ENCODE measurements at places on chromosomes 12 and 14.

GRCh38 chr12:14396071-14396470 is 30.6 kb downstream of the ATF7IP start:
- no peak for DNase-seq

DNA sequence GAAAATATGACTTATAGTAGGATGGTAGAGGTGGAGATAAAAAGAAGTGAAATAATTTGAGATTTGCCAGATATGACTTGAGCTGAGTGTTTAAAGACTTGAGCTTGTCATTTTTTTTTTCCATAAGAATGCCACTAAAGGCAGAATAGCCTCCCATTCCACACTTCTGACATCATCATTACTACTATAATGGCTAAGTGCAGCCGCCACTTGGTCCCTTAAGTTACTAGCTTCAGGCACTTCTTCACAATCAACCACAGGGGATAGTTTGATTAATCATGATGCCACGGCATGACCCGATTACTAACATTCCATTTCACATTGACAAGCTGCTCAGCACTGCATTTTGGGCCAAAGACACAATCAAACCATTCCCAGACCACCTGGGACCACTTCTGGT is 127.9 kb downstream of the EFCAB11 start:
- DNase-seq = no peak

DNA sequence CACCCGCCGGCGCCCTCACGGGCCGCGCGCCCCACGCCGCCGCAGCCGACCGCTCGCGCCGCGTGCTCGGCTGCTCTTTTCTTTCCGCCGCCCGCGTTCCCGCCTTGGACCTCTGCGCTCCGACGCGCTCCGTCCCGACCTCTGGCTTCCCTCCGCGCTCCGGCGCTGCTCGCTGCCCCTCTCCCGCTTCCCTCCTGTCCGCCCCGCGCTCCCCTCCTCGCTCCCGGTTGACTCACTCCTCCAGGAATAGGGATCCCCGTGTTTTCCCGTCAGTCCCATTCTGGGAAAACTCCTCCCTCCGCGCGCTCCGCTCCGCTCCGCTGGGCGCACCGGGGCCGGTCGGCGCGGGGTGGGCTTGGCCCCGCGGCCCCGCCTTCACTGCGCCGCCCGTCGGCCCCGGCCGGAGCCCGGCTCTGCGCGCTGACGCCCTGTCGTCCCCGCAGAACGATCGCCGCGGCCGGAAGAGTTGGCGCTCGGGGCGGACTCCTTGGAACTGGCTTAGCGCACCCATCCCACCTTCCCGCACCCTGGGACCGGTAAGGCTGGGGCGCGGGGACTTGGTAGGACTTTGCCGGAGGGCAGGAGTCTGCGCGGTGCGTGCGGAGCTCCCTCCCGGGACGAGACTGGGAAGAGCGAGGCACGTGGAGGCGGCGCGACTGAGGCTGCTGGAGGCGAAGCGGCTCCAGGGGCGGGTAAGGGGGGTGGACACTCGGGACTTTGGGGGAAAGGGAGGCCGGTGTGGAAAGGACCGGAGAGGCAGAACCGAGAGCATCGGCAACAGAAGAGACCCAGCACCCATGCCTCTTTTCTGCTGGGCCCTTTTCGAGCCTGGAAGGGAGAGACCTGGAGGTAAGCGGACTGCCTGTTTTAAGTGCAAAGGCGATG is 550 bp downstream of the TEAD4 start:
- DNase-seq = no peak

GRCh38 chr12:105860561-105861207 is 278.1 kb downstream of the NUAK1 start:
- DNase-seq = no peak

GRCh38 chr12:56574210-56574609 is 52.6 kb downstream of the RBMS2 start:
- DNase-seq = no peak

DNA sequence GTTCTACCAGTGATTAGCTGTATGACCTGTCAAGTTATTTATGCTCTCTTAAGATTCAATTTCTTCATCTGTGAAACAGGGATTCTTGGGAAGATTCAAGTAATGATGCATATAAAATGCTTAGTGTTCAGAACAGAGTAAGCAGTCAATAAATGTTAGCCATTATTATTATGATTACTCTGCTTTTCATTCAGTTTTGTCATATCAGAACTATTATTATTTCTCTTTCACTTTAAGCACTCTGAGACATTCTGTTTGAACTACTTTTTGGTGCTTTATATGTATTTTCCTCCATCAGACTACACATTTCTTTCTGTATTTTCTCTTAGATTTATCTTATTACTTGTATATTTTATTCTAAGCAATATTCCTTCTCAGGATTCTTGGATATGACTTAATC is 81.2 kb downstream of the CFAP54 start:
- no peak for DNase-seq

DNA sequence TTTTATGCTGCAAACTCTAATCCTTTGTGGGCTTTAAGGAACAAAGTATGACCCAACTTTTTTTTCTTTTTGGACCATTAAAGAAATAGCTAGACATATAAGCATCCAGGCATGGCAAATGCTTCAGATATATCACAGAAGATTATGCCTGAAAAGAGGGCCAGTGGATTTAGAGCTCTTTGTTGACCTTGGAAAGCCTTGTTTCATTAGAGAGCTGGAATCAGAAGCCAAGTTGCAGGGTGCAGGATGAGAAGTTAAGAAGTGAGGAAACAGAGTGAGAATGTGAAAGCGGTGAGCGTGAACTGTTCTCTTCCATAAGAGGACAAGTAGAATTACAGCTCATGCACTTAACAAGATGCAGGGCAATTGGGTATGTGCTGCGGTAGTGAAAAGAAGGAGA is 373.7 kb downstream of the SYT1 start:
- DNase-seq = no peak

GRCh38 chr14:96065661-96066459 is 26.7 kb downstream of the C14orf132 start:
- no peak for DNase-seq
